ENCODE measurements at places on chromosomes 1 and 21. TPM values are rescaled to one million over a fixed set of nuclear protein-coding genes. Genes with fewer than 3 reads are reported as not detected.

DNA sequence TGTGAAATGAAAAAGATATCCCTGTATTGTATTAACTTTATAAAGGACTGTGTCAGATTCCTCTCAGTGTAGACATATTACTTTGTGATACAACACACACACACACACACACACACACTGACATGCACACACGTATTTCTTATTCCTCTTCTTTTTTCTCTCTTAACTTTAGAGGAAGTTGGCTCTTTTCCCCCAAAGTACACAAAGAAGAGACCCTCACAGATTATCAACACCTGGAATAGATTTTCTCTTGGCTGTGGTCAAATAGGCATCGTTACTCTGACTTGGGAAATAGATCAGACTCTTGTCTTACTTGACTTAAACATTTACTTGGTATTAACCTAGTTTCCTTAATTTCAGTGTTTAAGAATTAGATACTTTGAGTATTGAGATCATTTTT, 792.8 kb downstream of the ADGRL2 start:
- H3K4me3 ChIP-seq: no peak overlapping the region
- H3K4me1 ChIP-seq: no peaks in the 10 kb centered on the region
- no peak overlapping the region for H3K27ac ChIP-seq
- no peak for DNase-seq
- no peaks in the 10 kb centered on the region for H3K36me3 ChIP-seq

- H3K4me1 ChIP-seq: no peaks in the 10 kb centered on the region
- H3K36me3 ChIP-seq: no peaks in the 10 kb centered on the region
- H3K4me3 ChIP-seq: no peak overlapping the region
- DNase-seq: no peak
Measured at GRCh38 chr1:112247961-112248360, 148.1 kb upstream of the CTTNBP2NL start.

- H3K27ac ChIP-seq: peak overlapping the region; percentile 77
- H3K36me3 ChIP-seq: no peaks in the 10 kb centered on the region
- peaks cover 11% of the 10 kb centered on the region for H3K4me1 ChIP-seq
- DNase-seq: peak; percentile 69
Measured at GRCh38 chr1:18965206-18966173, 9.0 kb upstream of the IFFO2 start.

- no peak for DNase-seq
- H3K4me1 ChIP-seq: no peaks in the 10 kb centered on the region
- H3K27me3 ChIP-seq: no peaks in the 10 kb centered on the region
- H3K36me3 ChIP-seq: no peaks in the 10 kb centered on the region
- no peak overlapping the region for H3K27ac ChIP-seq
Measured at GRCh38 chr1:100422065-100422464, 69.8 kb downstream of the CDC14A start.

DNA sequence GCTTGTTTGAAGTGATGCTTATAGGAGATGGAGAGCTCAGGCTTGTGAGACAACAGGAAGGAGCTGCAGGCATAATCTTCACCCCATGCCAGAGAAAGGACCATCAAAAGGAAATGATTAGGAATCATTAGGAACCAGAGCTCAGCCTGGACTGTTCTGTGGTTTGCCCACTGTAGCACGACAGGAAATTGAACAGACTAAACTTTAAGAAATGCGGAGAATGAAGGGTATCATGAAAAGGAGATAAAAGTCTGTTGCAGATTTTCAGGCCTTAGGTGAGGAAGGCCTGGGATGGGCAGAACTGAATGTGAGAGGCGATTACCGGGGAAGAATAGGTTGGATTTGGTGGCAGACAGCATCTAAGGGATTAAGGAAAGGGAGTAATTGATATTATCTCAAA, 292.0 kb upstream of the PLXNA2 start:
- no peak overlapping the region for H3K4me3 ChIP-seq
- H3K27me3 ChIP-seq: peaks cover 2% of the 10 kb centered on the region
- H3K27ac ChIP-seq: no peak overlapping the region
- no peaks in the 10 kb centered on the region for H3K4me1 ChIP-seq

Gene HPDL
- total RNA-seq: 78.2 TPM

Gene PTPN14
- total RNA-seq: 103 TPM

Gene GJB3
- 0.88 TPM for total RNA-seq
